ENCODE measurements at places on chromosomes 7 and 10.

GRCh38 chr7:19772306-19772705 is 1.1 kb downstream of the TMEM196 start:
- no peak for DNase-seq

DNA sequence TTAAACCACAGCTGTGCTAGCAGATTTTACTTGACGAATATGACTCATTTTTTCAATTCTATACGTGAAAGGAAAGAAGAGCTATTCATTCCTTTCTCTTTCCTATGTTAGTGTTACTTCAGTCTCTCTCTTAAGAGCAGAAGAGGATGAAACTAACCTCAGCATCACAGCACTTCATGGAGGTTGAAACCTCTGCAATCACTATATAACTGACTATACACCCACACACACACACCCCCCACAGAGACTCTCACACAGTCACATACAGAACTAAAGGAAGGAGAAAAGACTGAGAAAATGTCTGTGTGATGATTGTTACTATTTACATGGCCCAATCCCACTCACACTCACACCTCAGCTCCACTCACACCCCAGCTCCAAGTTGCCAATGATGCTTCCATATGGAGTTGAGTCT is 104.2 kb downstream of the KIF20B start:
- DNase-seq, result peak; percentile 22

GRCh38 chr7:67447297-67447696 is 450.7 kb downstream of the TYW1 start:
- DNase-seq, result no peak

GRCh38 chr10:49759787-49760551 is 2.2 kb downstream of the OGDHL start:
- no peak for DNase-seq

GRCh38 chr10:89466599-89467035 is 52.2 kb downstream of the IFIT5 start:
- peak; percentile 4 for DNase-seq

DNA sequence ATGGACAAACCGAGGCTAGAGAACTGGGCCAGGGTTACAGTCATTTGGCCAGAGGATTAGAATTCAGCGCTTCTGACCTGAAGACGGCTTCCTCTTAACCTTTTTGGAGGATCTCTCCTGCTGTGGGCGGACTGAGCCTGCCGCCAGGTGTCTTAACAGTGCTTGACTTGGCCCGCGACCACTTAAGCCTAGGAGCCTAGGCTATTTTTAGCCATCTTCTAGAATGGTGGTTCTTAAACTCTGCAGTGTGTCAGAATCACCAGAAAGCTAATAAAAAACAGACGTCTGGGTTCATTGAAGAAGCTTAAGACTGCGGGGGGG is 722 bp downstream of the MDH2 start:
- DNase-seq, result no peak

DNA sequence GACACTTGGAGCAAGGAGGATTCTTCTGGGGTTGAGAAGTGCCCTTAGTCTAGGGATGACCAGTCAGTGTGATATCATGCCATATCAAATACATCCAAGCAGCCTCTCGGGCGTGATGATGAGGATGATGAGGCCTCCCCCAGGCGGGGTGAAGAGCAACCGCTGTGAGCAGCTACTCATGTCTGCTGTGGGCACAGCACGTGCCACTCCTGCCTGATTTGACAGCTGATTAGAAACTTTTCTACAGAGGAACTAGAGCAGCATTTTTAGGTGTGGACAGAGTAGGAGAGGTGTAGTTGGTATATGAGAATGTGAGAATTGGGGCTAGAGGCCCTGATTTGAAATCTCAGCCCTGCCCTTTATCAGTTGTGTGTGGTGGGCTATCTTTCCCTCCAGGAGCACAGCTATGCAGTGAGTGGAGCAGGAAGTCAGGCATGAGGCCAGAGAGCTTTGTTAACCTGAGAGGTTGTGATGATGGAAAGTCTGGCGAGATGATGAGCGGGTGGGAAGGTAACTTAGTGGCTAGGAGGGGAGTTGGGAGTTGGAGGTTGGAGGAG is 49.6 kb upstream of the COBL start:
- DNase-seq, result no peak

- no peak for DNase-seq
Observed at GRCh38 chr7:131471250-131472004, 85.0 kb downstream of the PODXL start.

DNA sequence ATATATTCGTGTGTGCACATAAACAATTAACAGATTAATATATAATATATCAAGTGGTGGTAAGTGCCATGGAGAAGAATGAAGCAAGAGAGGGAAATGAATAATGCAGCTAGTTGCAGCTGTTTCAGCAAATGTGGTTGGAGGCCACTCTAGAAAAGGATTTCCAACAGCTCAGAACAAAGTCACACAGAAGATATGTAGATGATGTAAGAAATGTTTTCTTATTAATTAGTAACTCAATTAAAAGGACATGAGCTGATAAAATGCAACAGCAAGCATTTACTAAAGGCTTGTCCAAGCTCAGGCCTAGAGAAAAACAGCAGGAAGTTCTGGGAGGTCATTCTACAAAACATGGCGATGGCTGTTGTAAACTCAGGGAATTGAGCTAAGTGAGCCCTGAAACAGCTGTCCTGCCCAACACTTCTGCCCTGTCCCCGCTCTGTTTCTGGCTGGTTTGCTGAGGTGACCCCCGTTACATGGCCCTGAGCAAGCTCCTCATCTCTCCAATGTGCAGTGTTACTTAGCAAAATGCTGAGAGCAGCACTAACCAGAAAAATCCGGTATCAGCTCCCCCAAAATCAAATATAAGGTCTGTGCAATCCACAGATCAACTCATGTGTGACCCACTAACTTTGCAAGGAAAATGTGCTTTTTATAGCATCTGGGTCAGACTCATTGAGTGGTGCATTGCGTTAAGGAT is 23.4 kb upstream of the C10orf67 start:
- DNase-seq, result no peak

DNA sequence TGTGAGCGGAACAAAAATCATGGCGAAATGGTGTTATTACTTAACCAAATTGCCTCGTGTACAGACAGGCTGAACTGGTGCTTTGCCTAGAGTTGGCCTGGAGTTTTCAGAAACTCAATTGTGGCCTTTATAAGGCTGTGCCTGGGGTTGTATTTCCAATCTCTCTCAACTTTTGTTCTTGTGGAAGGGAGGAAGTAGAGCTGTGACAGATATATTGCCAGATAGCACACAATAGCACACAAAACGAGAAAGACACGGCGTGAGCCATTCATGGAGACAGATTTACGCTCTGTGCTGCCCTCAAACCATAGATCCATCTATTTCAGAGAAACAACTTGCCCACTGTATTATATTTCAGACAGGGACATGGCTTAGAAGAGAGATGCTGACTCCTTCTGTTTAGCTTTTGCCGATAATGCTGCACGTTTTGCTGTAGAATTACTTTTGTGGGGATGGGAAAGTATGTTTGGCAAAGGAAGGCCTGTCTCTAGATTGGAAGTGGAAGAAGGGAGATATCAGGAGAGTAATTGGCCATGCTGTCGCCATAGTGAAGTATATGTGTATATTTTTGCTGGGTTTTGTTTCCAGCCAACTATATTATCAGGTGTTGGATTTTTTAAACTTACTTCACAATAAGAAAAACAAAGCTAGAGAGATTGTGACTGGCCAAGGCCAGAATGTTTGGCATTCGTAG is 80.4 kb downstream of the AUTS2 start:
- DNase-seq, result no peak

- no peak for DNase-seq
Observed at GRCh38 chr10:69102440-69102839, 14.5 kb downstream of the SRGN start.

GRCh38 chr7:2451171-2452073 is 24.8 kb downstream of the GRIFIN start:
- no peak for DNase-seq

- no peak for DNase-seq
Observed at GRCh38 chr7:148630078-148630477, 39.5 kb downstream of the C7orf33 start.

- DNase-seq, result peak; percentile 52
Observed at GRCh38 chr7:101857358-101857811, 40.0 kb downstream of the CUX1 start.

GRCh38 chr7:98051118-98051744 is 55.4 kb upstream of the LMTK2 start:
- peak; percentile 4 for DNase-seq

GRCh38 chr7:140924019-140924820 is 509 bp downstream of the BRAF start:
- peak; percentile 53 for DNase-seq

GRCh38 chr10:127524908-127525665 is 24.0 kb upstream of the NPS start:
- DNase-seq, result no peak

DNA sequence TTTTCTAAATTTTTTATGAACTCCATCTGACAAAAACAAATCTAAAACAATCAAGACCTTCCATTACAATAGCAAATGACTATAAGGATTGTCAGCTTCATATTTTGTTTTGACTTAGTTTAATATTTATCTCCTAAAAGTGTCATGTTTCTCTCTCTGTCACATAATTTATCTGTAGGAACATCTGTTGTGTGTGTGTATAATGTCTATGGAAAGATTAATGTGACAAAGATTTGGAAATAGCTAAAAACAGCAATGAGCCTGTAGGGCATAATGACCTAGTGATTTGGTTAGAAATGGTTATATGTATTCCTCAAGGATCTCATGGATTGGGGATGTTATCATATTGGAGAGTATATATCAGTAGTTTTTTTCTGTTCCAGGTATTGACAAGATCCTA is 69.6 kb upstream of the MDFIC start:
- no peak for DNase-seq

- no peak for DNase-seq
Observed at GRCh38 chr10:18400201-18400905, 251.0 kb downstream of the NSUN6 start.

GRCh38 chr10:101218351-101219138 is 10.7 kb downstream of the LBX1 start:
- no peak for DNase-seq

GRCh38 chr7:46290374-46291049 is 369.4 kb upstream of the IGFBP3 start:
- DNase-seq, result no peak

GRCh38 chr10:100709146-100710082 is 36.0 kb upstream of the PAX2 start:
- no peak for DNase-seq

- DNase-seq, result no peak
Observed at GRCh38 chr7:115682507-115682906, 348.1 kb downstream of the TFEC start.

- no peak for DNase-seq
Observed at GRCh38 chr7:34042406-34042805, 137.1 kb downstream of the BMPER start.

DNA sequence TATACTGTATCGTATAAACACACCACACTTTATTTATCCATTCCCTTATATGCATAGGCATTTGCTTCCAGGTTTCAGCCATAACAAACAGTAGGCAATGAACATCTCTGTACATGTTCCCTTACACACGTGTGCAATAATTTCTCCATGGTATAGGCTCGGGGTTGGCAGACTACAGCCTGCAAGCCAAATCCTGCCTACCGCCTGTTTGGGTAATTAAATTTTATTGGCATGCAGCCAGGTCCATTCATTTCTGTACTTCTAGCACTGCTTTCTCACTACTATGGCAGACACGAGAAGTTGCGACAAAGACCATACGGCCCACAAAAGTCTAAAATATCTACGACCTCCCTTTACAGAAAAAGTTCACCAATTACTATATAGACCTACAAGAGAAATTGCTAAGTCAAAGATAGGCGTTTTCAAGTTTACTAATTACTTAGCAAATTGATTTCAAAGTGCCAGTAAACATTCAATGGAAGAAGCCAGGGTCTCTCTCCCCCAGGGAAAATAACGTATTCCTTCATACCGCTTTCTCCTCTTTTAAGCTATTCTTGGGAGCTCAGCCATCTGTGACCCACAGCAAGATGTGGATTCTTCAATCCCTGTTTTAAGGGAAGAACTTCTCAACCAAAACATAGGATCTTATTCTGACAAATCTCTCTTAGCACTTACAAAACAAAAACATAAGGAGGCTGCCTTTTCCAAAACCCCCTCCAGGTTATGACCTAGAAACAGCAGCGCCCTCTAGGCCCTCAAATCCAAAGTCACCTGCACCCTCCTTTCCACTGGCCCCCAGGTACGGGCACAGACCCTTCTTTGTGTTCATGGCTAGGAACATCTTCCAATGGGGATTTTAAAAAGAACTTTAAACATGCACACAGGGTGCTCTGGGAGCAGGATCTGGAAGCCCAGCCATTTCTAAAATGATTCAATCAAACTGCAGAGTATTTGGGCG is 100.5 kb downstream of the FGFR2 start:
- no peak for DNase-seq

- peak; percentile 37 for DNase-seq
Observed at GRCh38 chr7:102874166-102874829, 38.5 kb upstream of the LRRC17 start.

DNA sequence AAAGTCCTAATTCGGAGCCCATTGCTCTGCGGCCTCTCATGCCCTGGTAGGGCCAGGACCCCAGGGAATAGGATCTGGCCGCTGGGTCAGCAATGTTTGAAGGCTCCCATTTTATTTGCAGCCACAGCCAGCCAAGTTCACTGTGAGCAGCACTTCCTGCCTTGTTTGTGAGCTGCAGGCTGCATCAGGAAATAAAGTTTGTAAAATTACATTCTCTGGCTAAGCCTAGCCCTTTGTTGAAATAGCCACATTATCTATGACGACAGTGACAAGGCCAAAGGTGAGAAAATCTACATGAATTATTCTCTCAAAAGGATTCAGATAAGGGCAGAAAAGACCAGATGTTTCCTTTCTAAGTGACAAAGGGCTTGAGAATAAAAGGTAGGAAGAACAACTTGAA is 23.7 kb upstream of the ITGB1 start:
- DNase-seq, result no peak

- DNase-seq, result peak; percentile 16
Observed at GRCh38 chr7:19713676-19714075, 4.8 kb upstream of the POLR1F start.

DNA sequence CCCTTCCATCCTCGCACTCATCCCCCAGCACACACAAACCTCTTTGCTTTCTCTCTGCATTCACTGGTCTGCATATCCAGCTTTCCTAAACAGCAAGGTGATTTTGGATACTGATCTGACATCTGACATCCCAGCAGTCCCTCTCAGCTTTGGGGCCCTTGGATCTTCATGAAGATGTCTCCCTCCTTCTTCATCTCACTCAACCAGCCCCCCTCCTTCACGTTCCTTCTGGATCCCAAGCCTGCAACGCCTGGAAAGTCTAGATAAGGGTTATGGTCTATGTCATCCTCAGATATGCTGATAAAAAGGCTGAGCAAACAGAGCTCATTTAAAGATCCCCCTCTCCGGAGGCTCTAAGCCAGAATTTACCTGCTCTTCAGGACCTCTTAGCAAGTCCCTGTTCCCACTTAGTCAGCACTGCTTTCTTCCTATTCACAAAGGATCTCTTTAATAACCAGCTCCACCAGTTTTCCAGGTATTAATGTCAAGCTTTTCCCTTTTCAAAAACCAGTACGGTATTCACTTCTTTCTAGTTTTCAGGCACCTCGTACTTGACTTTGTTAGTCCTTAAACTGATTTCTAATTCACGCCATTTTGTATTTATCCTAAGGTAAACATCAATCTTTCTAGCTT is 38.9 kb downstream of the CREB3L2 start:
- no peak for DNase-seq
